ENCODE measurements at places on chromosomes 4 and X.

GRCh38 chr4:179631321-179631720, 2189.1 kb upstream of the AGA start:
- DNase-seq = no peak

DNA sequence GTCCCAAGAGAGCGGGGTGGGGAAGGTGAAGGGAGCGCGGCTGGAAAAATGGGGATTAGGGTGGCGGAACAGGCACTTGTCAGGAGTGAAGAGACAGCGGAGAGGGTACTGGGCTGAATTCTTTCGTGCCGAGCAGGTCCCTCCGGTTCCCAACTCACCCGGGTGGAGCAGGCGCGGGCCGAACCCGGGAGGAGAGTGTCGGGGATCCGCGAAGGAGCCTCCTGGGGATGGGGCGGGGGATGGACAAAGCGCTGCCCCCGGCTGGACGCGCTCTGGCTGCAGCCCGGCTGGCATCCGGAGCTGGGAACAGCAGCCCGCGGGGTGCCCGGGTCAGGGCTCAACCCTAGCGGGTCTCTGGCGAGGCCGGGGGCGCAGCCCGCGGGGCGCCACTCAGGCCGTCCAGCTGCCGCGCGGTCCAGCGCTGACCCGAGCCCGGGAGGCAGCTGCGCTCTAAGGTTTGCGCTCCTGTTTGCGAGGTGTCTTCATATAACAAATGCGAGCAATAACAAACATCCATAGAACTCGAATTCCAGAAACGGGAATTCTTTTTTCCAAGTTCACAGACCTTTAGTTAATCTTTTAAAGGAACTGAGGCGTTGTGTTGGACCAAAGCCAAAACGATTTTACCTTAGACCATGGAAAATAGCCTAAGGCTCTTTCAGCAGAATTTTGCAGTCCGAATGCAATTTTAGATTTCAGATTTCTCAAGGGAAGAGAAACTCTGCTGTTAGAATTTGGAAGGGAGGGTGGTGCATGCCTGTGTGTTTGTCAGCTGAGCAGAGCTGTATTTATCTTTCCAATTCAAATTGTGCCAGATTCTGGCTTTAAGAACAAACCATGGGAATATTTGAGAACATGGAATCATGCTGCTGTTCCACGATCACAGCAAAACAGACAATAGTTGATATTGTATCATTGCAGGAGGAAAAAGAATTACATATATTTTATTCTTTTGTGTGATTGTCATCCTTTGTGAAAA, 744 bp downstream of the NPY5R start:
- DNase-seq = peak; percentile 44

GRCh38 chrX:45756557-45756956, 555.9 kb upstream of the DIPK2B start:
- peak; percentile 43 for DNase-seq

DNA sequence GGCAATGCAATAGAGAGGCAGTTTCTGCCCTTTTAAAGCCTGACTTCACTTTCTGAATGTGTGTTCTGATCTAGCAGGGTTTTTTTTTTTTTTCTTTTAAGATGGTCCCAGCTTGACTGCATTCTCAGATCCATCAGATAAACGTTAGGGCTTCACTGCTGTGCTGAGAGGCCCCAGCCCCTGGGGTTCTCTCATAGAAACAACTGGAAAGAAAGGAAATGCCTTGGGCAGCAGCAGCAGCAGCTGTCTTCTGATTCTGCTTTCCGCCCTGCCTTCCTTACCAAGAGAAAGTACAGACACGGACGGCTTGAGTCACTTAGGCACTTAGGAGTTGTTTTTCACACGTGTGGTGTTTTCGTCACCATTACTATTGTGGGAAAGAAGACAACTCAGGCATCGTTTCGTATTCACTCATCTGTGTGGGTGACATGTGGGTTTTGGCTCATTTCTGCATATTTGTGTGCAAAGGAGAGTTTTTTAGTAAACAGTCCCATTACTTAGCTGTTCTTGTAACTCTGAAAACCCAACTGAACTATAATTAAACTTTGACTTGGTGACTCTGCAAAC, 172.0 kb downstream of the PTTG2 start:
- no peak for DNase-seq

GRCh38 chr4:88985088-88985773, 71.8 kb downstream of the FAM13A start:
- DNase-seq = no peak

DNA sequence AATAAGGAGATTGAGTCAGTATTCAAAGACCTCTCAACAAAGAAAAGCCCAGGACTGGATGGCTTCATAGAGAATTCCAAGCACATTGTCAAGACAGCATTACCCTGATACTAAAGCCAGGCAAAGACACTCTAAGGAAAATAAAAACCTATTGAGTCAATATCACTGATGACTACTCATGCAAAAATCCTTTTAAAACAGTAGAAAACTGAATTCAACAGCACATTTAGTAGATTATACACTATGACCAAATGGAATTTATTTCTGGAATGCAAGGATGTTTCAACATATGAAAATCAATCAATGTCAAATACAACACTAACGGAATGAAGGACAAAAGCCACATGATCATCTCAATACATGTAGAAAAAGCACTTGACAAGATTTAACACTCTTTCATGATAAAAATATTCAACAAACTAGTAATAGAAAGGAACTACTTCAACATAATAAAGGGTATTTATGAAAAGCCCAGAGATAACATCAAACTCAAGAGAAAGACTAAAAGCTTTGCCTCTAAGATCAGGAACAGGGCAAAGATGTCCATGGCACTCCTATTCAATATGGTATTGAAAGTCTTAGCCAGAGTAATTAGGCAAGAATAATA, 633.3 kb downstream of the ANKRD50 start:
- no peak for DNase-seq

DNA sequence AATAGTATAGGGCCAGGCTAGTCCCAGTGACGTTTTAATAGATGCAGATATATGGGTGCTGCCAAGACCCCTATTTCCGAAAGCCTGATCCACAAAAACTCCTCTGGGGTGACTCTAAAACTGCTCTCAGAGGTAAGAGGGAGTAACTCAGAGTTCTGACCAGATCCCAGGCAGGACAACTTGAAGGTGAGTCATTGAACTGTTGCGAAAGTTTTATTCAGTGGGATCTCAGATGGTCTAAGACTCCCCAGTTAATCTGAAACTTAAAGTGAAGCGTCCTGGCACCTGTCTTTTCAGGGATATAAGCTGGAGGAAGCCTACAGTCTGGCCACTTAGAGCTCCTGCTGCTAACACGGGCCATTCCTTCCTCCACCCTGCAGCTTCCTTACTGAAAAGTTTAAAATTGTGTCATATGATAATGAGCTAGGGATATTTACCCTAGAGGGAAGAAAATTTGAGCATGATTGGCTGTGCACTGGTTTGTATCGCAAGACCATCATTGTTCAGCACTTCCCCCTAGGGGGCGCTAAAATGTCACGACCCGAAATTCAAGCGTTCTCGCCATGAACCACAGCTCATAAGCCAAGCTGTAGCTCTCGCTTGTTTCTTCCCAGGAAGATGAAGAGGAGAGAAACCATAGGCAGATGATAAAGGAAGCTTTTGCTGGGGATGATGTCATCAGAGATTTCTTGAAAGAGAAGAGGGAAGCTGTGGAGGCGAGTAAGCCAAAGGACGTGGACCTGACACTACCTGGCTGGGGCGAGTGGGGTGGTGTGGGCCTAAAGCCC, 19.5 kb downstream of the UTP14A start:
- DNase-seq = peak; percentile 86

DNA sequence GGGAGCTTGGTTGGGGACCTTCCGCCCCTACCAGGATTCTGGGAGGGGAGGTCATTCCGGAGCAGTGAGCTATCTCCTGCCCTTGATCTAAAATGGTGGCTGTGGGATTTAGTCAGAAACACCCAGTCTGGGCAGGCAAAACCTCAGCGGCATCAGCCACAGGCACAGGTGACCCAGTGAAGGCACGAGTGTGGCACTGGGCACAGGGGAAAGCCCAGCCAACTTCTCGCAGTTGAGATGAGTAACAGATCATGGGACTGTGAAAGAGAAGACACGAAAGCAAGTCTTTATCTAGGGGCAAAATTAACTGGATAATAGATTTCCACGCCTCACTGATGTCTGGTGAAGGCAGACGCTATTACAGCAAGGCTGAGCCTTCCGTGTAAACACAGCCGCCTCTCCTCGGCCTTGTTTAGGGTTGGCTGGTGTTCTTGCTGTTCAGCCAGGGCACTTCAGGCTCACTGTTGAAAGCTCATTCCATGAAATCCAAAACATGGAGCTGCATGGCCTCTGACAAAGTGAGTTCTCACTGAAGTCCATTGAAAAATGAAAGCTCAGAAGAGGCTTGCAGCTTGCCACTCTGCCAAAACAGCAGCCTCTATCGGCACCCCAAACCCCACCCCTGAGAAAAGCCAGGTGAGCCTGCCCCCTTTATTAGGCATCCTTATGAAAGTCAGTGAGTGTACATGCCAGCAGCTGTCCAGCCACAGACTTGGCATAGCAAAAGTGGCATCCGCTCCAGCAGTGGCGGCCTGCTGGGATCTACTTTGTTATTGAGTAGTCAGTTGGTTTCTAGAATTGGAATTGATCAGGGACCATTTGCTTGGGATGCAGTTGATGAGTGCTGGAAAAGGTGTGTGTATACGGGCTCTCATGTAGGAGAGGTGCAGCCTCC, 102.3 kb upstream of the MTM1 start:
- no peak for DNase-seq

DNA sequence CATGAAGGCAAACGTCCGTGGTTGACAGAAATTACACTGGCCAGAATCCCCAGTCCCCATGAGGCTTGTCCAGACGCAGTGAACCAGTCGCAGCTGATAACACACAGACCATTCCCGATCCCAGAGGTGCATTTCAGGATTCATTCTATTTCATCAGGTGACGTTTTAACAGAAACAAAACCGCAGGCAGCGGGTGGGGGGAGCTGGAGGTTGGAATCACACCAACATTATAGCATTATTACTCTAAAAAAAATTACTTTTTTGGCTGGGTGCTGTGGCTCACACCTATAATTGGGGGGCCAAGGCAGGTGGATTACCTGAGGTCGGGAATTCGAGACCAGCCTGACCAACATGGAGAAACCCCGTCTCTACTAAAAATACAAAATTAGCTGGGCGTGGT, 25.2 kb downstream of the NOP14 start:
- DNase-seq = no peak

DNA sequence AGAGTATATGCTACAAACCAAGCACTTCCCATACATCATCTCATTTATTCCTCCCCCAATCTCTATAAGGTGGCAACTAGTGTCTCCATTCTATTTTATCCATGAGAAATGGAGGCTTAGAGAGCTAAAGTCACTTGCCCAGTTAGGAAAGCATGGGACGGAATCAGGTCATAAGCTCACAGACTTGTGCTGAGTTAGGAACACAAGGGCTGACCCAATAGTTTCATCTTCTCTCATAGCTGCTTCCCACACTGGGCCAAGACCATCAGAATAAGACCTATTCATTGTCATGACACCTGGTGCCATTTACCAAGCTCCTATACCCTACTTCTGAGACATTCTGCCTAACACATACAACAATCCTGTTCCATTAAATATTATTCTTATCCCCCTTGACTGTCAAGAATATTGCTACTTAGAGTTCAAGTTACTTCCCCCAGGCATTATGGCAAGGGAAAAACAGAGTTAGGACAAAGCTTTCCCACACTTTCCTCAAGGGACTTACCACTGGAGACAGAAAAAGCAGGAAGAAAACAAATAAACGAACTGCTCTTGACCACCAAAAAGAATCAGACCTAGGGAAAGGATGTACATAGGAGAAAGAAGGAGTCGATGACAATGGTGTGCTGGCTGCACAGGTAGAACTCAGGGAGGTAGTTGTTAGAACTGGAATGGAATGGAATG, 167.8 kb downstream of the LDB2 start:
- DNase-seq = no peak

DNA sequence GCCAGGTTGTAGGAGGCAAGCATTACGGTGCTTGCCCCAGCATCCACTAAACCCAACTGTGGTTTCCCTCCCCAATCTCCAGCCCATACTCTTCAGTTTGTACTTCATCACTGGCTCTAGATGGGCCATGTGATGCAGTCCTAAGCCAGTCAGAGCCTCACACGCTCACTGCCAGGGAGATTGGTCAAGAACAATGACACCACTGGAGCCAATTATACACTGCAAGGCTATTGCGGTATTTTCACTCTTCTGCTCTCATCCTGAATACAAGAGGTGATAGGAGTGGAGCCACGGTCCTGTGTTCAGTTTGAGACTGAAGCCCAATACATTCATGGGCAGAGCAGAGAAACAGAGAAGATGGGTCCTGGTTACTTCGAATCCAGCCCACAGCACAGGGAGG, 58.4 kb downstream of the SEPSECS start:
- DNase-seq = no peak

DNA sequence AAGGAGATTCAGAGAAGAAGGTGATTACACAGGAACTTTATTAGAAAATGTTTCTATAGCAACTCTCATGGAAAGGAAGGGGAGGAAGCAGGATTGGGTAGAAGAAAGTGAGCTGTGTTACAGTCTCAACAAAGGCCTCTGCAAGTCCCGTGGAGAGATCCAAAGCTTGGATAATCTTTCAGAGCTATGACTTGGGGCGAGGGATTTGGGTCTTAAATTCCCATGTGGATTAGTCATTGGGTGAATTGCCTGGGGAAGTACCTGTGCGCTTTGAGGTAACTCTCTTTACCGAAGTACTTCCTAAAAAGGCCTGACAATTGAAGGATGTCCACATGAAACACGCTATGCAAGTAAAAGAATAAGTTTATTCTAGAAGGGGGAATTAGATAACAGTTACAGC, 133.8 kb upstream of the ANKRD50 start:
- DNase-seq = no peak

- DNase-seq = no peak
These were observed 155.9 kb downstream of the APBB2 start for GRCh38 chr4:41058426-41058825.
